ENCODE measurements at places on chromosomes 3 and 15.

GRCh38 chr3:170910542-170910941 is 2.1 kb upstream of the EIF5A2 start:
- no peak for DNase-seq

- DNase-seq = no peak
Measured at GRCh38 chr3:183629546-183630301, 5.7 kb upstream of the KLHL24 start.

GRCh38 chr3:160612386-160613075 is 47.2 kb upstream of the KPNA4 start:
- no peak for DNase-seq

- DNase-seq = no peak
Measured at GRCh38 chr3:120983841-120984240, 75.8 kb downstream of the STXBP5L start.

DNA sequence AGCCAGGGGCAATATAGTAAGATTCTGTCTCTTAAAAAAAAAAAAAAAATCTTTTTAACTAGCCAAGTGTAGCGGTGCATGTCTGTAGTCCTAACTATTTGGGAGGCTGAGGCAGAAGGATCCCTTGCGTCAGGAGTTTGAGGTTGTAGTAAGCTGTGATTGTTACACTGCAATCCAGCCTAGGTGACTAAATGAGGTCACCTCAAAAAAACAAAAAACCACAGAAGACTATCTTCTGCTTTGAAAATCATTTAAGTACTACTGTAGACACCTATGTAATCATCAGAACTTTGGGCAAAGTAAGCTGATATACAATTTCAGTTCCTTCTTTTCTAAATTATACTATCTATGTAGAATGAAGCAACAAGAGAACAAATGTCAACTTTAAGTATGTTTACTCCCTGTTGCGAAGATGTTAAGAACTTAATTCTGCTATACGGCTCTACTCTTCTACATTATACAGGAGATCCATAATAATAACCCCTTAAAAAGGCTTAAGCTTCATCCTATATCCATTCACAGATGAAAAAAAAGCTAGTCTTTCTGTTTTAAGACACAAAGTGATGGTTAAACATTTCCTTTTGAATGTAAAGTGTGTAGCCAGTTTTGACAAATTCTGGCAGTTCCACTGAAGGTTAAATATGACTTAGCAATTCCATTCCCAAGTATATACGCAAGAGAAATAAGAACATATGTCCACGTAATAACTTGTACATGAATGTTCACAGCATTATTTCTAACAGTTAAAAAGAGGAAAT is 15.2 kb downstream of the DAZL start:
- peak; percentile 30 for DNase-seq

- no peak for DNase-seq
Measured at GRCh38 chr3:157416347-157417087, 20.1 kb upstream of the PTX3 start.

GRCh38 chr3:72102112-72102616 is 317.2 kb upstream of the PROK2 start:
- no peak for DNase-seq

DNA sequence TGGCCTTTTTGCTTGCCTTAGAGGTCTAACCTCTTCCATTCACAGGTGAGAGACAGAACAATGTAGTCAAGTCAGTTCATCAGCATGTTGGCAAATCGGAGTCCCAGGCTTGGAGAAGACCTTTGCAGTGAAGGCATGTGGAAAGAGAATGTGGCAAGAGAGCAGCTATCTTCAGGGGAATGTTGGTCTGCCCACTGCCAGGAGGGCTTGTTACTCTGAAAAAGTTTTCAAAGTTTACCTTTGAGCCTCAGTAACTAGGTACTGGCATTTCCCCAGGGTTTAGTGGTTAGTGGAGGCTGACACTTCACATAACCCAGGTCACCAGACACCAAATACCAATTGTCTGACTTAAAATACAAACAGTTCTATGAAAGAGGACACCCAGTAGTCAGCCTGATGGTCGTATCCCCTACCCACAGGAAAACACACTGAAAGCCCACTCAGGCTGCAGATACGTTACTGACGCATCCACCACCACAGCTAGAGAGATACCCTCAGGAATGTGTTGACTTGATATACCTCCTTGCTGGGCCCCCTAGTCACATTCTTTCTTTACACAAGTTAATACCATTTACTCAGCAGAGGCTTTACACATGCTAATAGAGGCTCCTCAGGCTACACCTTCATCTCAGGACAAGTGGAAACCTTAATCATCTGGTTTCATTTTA is 9.7 kb upstream of the ARID3B start:
- DNase-seq = no peak

GRCh38 chr15:80778964-80779657 is at the start of gene CEMIP:
Gene CEMIP, plus strand, starts transcription at chr15:80779370. Its CDS starts 94,510 bp downstream, at chr15:80873880.
- peak; percentile 71 for DNase-seq

- peak; percentile 22 for DNase-seq
Measured at GRCh38 chr3:9080163-9080562, 116.9 kb upstream of the RAD18 start.

DNA sequence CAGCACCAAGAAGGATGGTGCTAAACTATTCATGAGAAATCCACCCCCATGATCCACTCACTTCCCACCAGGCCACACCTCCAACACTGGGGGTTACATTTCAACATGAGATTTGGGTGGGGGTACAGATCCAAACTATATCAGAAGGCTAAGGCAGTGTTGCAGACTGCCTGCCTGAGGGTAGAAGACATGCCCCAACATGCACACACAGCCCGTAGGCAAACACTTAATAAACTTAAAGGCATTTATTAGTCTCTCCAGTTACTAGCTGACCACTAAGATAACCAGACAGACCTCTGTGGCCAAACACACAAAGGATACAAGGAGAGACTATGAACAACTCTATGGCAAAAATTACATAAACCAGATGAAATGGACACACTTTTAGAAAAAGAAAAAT is 10.2 kb downstream of the FAM162A start:
- no peak for DNase-seq

DNA sequence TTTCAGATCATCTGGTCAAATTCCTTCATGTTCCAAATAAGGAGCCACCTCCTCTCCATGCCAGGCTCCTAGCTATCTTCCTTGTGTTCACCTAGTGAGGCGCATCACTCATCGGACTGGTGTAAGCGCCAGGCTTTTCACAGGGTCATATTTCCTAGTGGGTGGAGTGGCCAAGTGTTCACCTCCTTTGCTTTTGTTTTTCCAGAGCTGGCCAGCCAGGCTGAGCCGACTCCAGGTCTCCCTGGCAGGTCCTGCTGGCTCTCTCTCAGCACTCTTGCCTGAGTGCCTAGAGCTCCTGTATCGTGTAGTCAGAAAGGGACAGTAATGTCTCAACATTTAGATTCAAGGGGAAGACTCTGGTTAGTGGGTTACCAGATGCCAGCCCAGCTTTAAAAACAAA is 31.0 kb downstream of the HEG1 start:
- no peak for DNase-seq

DNA sequence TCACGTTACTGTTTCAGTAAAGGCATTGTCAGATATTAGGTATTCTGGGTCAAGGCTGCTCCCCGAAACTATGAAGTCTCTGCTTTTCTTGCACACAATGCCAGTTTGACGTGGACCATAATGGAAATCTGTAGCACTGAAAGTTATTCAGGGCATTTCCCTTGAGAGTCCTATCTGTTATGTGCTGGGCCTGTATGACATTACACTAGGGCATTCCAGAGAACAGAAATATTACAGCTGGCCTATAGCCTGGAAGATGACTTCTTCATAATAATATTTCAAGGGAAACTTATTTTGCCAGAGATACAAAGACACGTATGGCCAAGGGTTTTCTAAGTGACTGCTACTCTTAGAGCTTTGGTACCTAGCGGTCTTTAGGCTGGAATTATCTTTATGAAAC is 613.6 kb upstream of the CBLB start:
- no peak for DNase-seq

DNA sequence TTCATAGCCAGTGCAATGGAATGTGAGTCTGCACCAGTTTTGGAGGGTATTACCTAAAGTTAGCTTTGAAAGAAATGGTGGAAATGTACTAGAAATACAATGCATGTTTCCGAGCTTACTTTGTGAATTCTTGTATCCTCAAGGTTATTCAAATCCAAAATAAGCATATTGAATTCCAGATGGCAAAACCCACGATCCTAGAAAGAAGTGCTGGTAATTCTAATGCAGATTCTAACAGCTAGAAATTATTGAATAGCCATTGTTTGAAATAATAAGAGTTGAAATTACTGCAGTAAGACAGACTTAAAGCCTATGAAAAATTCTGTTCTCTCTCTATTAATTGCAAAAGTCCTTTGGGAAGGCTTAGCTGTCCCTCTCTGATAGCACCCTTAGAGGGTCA is 258.4 kb downstream of the CHL1 start:
- no peak for DNase-seq

DNA sequence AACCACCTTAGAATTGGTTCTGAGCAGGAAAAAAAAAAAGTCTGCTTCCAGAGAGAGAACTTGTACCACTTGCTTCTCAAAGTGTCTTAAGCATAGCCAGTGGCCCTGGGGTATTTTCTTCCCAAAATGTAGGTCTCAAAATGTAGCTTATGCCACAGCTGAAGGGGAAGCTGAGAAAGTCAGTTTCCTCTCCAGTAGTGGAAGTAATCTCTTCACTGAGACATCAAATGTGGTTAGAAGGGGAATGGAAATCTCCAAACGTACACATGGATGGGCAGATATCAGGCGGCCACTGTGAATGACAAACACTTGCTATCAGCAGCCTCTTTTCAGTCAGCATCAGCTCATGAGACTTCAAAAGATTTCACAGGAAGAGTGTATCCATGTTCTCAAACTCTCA is 841.2 kb downstream of the TUSC7 start:
- DNase-seq = no peak

- DNase-seq = no peak
Measured at GRCh38 chr3:161043336-161044035, 61.7 kb downstream of the B3GALNT1 start.

DNA sequence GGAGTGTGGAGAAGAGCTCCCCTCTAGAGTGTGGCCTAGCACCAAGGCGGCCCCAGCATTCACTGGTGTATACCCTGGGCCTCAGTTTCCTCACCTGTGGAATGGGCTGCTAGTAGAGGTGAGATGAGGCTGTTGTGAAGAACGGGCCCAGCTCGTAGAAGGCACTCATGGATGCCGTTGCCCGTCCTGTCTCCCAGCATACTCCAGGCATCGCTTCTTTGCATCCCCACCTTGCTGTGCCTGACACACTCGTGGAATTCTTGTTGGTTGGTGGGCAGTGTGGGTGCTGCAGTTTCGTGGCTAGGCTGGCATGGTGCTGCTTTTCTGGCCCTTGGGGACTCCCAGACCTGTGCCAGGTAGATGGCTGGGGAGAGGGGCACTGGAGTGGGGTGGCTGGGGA is 76.7 kb downstream of the SMAD6 start:
- no peak for DNase-seq

GRCh38 chr15:83653639-83654378 is at the start of gene ADAMTSL3:
Gene ADAMTSL3, plus strand, starts transcription at chr15:83654123. Its CDS starts 1,639 bp downstream, at chr15:83655762.
- DNase-seq = no peak

GRCh38 chr3:23549148-23549910 is 256.4 kb upstream of the UBE2E1 start:
- no peak for DNase-seq

- DNase-seq = no peak
Measured at GRCh38 chr3:87268646-87269211, 7.7 kb downstream of the POU1F1 start.
